MV-4-11 (cell line): ENCODE measurements at places on chromosomes 5 and 9.
A peak's percentile ranks its signal among the peaks of the same experiment; 100 is the strongest.

- no peak for DNase-seq
Measured at GRCh38 chr5:180799194-180799593, 3.4 kb downstream of the MGAT1 start.

DNA sequence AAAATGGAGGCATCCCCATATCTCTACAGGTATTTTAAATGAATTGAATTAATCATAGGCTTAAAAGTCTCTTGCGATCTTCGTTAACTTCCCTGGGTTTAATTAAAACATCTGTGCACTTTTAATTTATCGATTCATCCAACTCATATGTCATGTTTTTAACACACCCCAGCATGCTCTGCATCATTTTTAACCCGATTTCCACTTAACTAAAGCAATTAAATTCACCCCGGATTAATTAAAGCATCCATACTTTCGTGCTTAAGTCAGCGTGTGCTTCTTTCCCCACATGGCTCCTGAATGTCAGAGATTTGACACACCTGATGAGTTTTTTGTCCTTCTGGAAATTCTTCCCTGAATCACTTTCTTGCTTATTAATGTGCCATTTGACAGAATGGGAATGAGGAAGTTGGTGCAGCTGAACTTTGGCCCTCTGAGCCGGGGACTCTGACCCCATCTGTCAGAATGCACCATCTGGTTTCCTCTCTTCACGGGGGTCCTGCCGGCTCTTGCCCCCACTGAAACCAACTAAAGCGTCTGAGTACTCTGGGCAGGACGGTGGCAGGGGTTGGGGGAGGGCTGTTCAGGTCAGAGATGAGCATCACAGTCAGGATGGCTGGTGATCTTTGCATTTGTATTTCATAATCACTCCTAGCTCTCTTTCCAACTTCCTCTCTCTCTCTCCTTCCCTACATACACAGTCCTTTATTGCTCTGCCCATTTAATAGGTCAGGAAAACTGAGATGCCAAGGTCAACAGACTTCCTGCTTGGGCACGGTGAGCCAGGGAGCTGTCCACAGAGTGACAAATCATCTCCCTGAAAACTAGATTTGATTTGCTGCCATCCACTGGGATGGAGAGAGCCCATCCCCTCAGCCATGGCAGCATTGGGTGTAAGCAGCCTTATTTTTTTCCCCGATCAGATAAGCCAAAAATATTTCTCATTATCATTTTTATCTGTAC lies 180.3 kb upstream of the WWC1 start:
- peak; percentile 25 for DNase-seq

DNA sequence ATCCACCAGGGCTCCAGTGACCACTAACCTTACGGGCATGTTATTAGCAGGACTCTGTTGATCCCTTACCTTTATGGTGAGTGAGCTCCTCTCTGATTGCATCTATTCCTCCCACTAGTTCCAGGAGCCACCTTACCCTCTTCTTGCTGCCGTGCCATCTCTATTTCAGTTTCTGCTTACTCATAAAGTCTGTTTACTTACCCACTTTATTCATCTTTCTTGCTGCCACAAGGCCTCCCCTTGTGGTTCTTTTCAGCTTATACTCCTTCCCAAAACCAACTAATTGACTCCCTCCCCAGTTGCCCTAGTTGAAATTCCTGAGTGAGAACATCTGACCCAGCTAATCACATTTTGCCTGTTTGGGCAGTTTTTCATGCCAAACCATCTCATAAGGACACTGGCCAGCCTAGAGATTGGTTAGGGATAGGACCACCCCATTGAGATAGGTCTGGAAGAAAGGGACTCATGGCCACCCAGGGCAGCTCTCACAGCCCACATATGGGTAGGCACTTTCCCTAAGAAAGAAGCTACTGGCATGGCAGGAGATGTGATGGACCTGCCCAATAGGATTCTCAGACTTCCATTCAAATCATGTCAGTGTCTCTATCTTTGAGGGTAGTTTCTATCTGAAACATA lies 412.7 kb downstream of the EFNA5 start:
- no peak for DNase-seq

DNA sequence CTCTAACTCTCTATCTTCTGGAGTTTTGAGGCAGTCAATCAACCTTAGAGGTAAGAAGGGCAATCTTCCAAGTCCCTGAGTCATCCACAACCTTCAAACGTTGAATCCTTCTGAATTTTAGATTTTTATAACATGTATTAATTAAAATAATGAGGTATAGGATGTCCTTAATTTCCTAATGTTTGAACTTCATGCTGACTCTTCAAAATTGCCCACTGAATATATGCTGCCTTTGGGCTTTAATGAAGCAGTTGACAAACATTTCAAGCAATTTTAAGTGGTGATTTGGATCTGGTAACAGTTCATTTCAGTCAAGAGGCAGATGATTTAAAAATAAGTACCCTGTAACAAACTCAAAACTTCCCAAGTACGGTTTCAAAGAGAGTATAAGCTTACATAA lies 26.0 kb downstream of the ERP44 start:
- DNase-seq, result no peak

- no peak for DNase-seq
Measured at GRCh38 chr5:125316391-125316790, 570.0 kb upstream of the ZNF608 start.

GRCh38 chr5:84791138-84791537 lies 406.5 kb upstream of the EDIL3 start:
- peak; percentile 72 for DNase-seq

DNA sequence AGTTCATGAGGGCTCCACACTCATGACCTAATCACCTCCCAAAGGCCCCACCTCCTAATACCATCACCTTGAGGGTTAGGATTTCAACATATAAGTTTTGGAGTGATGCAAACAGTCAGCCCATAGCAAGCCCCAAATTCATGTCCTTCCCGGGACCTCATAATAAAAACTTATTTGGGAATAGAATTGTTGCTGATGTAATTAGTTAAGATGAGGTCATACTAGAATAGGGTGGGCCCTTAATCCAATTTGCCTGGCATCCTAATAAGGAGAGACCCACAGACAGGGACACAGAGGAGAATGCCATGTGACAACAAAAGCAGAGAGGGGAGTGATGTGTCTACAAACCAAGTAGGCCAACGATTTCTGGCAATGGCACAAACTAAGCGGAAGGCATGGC lies 347.1 kb downstream of the ARHGEF28 start:
- DNase-seq, result no peak

DNA sequence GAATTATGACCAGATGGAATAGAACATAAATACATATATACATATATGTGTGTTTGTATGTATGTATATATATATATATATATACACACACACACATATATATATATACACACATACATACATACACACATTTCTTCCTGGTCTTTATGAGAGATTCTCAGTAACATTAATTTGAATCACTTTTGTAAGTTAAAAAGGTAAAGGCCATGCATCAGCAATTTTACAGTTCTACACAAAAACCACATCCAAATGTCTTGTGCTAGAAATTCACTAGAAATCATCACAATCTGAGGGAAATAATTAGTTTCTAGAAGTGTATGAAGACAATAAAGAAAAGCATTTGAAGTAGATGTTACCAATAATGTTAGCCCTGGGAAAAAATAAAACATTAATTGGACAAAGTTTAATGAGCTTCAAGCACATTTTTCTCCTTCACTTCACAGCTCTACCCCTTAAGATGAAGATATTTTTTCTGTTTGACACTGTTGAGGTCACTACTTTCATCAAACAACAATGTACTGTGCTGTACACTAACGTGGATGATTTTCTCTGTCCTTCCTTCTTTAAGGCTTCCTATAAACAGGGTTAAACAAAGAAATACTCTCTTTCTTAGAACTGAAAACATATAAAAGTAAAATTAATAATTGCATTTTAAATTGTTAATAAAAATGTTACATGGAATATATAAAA lies 189.2 kb upstream of the NR4A3 start:
- no peak for DNase-seq

DNA sequence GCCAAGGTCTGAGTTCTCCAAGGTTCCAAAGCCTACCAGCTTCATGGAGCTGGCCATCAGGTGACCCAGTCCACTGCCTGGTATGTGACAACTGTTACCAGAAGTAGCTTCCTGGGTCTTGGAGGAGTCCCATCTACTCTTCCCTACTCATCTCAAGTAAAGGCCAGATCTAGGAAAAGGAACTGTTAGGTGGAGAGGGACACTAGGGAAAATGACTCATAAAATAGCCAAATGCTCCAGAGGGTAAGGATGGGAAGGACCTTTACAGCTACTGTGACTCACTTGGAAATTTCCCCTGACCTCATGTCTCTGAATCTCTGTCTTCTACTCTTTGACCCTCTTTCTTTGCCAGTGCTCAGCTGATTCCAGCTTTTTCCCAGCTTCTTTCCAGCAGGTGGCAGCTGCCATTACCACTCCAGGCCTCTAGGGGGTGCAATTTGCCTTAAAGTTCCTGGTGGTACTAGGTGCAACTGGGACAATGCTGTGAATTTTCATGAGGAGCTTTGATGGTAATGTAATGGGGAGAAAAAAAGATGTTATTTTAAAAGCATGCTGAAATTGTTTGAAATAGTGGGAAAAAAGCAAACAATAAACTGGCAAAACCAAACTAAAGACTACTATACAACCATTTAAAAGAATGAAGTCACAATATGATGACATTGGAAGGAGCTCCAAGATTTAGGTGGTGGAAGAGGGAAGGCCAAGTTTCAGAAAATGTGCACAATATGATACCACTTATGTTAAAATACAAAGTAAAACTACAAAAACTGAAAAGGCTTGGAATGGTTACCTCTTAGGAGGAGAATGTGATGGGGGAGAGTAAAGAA lies 27.1 kb upstream of the MYORG start:
- peak; percentile 16 for DNase-seq

DNA sequence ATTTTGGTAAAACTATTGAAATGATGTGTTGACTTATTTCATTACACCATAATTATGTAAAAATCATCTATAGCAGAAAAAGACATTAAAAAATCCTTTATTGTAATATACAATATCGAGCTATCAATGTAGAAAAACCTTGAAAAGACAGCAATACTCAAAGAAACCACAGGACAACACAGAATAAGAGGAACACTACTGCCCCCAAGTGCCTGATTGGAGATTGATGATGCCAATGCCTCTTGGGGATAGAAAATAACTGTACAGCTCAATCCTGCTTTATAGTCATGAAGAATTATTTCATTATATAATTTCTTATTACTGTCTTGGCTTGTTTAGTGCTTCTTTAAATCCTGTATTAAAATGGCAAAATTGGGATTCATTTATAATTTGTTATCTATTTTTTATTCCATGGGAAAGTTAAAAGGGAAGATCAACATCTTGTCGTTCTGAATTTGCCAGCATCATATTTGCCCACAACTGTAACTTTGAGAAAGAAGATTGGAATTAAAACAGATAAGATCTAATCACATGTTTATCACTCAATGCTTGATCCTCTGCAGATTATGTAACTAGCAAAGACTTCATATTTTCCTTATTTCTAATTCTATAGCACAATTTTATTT lies 337.5 kb downstream of the CDH9 start:
- DNase-seq, result peak; percentile 42

GRCh38 chr5:27315363-27316270 lies 277.2 kb upstream of the CDH9 start:
- DNase-seq, result peak; percentile 52

GRCh38 chr5:5522336-5522735 lies 99.9 kb downstream of the ICE1 start:
- DNase-seq, result no peak

- no peak for DNase-seq
Measured at GRCh38 chr9:119588874-119589744, 219.9 kb upstream of the BRINP1 start.

DNA sequence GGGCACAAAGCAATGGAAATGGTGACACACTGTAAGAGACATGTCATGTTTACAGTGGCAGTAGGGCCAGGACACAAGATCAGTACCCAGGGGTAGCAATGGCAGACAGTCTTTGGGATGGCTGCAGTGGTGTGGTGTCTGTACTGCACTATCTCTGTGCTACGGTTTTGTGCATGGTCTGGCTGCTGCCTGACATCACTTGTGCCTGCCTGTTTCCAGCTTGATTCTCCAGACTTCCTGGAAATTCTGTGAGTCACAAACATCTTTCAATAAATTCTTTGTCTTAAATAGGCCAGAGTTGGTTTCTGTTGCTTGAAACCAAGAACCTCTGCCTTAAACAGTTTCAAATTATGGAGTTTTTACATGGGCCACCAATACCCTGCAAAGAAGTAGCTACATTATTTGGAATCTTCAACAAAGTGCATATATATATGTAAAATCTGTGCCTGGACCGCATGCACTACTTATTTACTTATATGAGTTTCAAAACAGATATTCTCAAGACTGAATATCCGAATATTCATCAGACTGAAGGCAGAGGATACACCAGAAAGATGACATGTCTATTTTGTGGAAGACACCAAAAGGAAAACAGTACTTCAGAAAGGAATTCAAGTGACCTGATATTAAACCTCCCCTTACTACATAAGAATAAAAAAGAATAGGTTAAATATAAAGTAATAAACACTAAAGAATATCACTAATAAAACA lies 188.1 kb downstream of the RFX3 start:
- peak; percentile 2 for DNase-seq

GRCh38 chr5:79396265-79396664 lies 117.7 kb downstream of the HOMER1 start:
- DNase-seq, result no peak

GRCh38 chr5:125536582-125536981 lies 790.1 kb upstream of the ZNF608 start:
- DNase-seq, result no peak

DNA sequence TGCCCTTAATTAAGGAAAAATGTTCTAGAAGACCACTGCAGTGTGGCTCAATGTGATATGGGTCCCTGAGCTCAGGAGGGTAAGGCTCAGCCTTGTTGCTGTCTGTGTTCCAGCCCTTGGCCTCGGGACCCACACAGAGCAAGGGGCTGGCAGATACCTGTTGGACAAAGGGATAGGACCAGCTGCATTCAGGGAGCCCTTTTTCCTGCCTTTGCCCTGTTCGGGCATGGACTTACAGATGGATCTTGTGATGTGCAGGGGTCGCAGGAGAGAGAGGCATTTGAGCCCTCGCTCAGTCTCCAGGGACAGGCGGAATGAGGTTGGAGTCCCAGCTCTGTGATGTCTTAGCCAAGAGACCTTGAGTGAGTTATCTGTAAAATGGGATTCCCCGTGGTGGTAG lies 12.1 kb upstream of the BOD1 start:
- no peak for DNase-seq

DNA sequence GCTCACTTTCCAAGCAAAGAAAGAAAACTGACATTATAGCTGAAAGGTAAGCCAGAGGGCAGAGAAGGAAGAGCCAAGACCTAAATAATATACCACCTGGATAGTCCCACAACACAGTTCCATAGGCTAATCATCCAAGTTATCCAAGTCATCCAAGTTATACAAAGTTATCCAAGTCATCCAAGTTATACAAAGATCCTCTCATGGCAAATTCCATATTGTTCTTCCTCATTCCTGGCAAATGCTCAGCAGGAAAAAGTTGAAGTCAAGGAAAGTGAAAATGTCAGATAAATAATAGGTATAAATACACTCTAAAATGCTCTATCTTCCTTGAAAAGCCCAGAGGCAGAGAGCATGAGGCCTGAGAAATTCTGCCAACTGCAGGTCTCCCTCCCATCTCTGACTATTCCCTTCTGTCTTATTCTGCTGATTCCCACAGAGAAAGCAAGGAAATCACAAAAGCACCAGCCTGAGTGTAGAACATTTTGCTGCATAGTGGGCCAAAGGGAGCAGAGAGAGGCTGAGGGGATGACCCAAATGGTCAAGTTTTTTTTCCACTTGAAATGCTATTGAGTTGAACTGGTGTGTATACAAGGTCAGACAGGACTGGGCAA lies 12.5 kb downstream of the MCTP1 start:
- no peak for DNase-seq
